ENCODE measurements at places on chromosomes 6 and 20.

GRCh38 chr20:2707353-2708072, 14.9 kb downstream of the EBF4 start:
- no peak for DNase-seq

GRCh38 chr6:3456898-3457709, at the start of gene SLC22A23:
Gene SLC22A23, minus strand, starts transcription at chr6:3457050. Its CDS starts 491 bp downstream, at chr6:3456559.
- peak; percentile 54 for DNase-seq

GRCh38 chr6:144338951-144339700, 54.0 kb downstream of the UTRN start:
- DNase-seq, result no peak

- DNase-seq, result no peak
Measured at GRCh38 chr20:25571817-25572216, 13.5 kb downstream of the NINL start.

GRCh38 chr6:25085756-25086155, 150.0 kb upstream of the RIPOR2 start:
- no peak for DNase-seq

DNA sequence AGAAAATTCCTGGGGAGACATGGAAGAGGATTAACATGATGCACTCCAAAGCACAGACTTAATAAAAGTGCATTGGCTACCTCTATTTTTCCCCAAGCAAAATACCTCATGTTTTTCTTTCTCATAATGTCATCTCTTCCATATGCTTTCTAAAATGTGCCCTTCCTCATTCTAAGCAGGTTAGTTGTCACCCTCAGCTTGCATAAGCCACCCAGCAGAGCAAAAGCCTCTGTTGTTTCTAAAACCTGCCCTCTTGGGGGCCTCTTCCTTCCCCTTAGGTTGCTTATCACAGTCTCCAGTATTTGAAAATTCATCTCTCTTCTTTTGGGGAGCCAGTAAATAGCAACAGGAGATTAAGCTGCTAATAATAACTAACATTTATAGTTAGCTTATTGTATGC, 183.6 kb upstream of the FLRT3 start:
- DNase-seq, result no peak

GRCh38 chr6:135506270-135506997, 8.9 kb upstream of the AHI1 start:
- DNase-seq, result no peak

GRCh38 chr6:90078513-90079289, 184.4 kb downstream of the GJA10 start:
- no peak for DNase-seq

Measured in T-helper 1 cell (primary cell).